ENCODE measurements at places on chromosomes 3 and 15.

- no peak for DNase-seq
These were observed 50.9 kb upstream of the ZDHHC23 start for GRCh38 chr3:113896930-113897329.

GRCh38 chr3:196335503-196335948, 2.7 kb downstream of the TM4SF19 start:
- no peak for DNase-seq

GRCh38 chr3:56836276-56837163, 34.8 kb upstream of the ARHGEF3 start:
- DNase-seq: no peak

GRCh38 chr15:74403991-74404563, 29.7 kb downstream of the SEMA7A start:
- peak; percentile 18 for DNase-seq

GRCh38 chr3:184752361-184752760, 40.5 kb upstream of the MAGEF1 start:
- no peak for DNase-seq

GRCh38 chr15:40398413-40398873, 7.2 kb upstream of the IVD start:
- no peak for DNase-seq

GRCh38 chr3:194549853-194550252, 63.1 kb upstream of the ATP13A3 start:
- no peak for DNase-seq

GRCh38 chr15:40042791-40043320, 3.9 kb upstream of the SRP14 start:
- no peak for DNase-seq

DNA sequence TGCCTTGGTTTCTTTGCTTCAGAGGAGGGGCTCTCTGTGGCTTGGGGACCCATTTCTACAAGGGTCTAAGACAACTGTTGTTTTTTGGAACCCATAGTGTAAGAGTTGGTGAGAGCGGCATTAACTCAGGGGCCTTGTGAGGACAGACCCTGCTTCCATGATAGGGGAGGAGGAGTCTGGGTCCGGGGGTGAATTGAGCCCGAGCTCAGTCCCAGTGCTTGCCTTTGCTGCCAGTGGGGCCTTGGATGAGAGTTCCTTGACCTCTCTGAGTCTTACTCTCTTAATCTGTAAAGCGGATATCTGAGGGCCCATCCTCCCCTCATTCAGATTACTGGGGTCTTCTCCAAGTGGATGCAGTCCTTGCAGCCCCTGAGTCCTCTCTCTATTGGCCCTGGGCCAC, 74.2 kb downstream of the EEFSEC start:
- DNase-seq: no peak

DNA sequence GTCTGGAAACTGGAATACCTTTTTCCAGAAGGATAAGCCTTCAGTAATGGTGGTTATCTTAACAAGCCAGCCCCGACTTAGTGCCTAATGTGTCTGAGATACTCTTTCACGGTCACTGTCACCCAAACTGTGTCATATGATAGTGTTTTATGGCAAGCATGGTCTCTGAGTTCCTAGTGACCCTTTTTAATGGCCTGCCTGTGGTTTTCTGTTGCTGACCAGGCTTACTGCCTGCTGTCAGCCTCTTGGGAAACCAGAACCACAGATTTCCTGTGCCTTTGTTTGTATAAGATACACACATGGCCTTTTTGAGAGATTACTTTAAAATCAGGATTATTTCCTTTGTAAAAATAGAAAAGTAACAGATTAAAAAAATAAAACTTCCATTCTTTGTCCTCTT, 22.4 kb downstream of the HPS3 start:
- DNase-seq: no peak

- DNase-seq: no peak
These were observed 62.5 kb downstream of the SPATA16 start for GRCh38 chr3:173078525-173078924.

DNA sequence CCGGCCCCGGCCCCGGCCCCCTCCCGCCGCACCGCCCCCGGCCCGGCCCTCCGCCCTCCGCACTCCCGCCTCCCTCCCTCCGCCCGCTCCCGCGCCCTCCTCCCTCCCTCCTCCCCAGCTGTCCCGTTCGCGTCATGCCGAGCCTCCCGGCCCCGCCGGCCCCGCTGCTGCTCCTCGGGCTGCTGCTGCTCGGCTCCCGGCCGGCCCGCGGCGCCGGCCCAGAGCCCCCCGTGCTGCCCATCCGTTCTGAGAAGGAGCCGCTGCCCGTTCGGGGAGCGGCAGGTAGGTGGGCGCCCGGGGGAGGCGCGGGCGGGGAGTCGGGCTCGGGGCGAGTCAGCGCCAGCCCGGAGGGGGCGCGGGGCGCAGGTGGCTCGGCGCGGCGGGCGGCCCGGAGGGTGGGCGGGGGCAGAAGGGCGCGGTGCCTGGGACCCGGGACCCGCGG, 352 bp downstream of the CHRD start:
- peak; percentile 41 for DNase-seq

GRCh38 chr3:159776779-159777178, 211.9 kb upstream of the IL12A start:
- DNase-seq: no peak

GRCh38 chr3:111852540-111852939, 6.5 kb upstream of the PHLDB2 start:
- DNase-seq: no peak

- DNase-seq: no peak
These were observed 96.9 kb upstream of the PFN2 start for GRCh38 chr3:150067561-150067960.

GRCh38 chr3:134892326-134892725, 97.3 kb downstream of the EPHB1 start:
- DNase-seq: no peak

DNA sequence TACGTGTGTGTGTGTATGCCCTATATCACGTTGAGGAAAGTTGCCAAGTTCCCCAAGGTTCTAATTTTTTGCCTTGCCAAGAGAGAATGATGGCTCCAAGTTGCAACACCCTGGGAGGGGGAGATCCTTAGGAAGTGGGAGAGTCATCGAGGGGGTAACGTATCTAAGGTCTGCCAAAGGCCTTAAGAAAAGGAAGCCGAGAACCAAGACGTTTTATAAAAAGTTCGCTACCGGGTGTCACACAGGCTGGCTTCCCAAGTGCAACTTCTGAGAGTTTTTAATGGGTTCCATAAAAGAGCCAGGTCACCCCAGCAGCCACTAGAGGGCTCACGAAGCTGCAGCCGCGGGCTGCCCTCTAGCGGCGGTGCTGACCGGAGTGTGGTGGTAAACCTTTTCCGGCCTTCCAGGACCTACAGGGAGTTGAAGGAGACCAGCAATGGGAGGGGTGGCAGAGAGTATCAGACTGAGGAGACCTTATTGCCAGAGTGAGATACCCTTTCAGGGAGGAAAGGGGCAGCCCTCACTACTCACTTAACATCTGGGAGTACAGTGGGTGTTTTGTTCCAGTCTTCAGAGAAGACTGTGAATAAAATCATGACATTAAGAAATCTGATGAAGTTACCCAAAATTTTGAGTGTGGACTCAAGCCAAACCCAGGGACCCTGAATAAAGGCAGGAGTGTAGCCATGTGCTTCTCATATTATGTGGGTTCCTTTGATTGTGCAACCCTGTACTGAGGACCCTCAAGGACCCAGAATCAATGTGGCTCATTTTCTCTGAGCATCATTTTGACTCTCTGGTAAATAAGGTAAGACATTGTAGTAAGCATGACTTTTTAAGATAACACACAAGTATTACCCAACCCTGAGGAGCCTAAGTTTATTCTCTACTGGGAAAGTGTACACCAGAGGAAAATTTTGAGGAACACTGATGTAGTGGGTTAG, 2.5 kb upstream of the RFX7 start:
- DNase-seq: peak; percentile 93

DNA sequence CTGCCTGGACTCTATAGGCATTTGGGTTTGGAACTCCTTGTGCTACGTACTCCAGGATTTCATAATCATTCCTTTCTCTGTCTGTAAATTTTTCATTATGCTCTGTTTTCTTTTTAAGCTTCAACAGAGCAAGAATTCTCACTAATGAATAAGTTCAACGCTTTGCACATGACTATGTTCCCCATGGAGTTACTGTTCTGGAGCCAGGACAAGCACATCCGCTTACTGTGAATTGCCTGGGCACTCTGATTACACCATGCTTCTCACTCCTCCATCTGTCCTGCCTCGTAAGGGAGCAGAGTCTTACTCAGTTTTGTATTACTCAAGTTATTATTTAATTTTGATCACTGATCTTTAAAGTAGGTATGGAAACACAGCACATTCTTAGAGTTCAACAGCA, 472.7 kb downstream of the RAP2B start:
- no peak for DNase-seq

DNA sequence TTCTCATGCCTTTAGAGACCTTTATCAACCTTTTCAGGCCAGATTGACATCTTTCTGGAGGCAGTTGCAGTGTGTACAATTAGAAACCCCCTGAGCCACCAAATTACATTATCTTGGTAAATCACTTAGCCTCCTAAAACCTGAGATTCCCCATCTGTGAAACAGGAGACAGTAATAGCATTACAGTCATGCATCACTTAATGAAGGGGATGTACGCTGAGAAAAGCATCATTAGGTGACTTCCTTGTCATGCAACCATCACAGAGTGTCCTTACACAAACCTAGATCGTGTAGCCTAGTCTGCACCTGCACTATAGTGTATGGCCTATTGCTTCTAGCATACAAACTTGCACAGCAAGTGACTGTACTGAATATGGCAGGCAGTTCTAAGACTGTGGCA, 400.8 kb upstream of the CNTN3 start:
- DNase-seq: no peak

GRCh38 chr3:4889896-4890295, 89.3 kb upstream of the BHLHE40 start:
- no peak for DNase-seq

DNA sequence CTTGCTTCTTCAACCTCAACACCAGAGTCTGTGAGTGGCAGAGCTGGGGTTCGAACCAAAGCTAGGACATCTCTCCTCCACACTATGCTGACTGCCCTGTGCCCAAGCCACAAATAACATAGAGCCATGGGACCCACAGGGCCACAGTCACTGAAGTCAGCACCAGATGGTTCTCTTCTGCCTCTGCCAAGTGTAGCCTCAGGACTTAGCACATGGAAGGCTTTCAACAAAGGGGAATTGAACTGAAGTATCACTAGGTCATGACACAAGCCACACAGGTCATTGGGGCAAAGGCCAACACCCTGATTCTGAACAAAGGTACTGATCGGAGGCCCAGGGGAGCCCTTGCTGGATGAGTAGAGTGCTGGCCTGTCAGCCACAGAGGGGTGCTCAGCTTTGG, 83.6 kb downstream of the BDH1 start:
- no peak for DNase-seq

DNA sequence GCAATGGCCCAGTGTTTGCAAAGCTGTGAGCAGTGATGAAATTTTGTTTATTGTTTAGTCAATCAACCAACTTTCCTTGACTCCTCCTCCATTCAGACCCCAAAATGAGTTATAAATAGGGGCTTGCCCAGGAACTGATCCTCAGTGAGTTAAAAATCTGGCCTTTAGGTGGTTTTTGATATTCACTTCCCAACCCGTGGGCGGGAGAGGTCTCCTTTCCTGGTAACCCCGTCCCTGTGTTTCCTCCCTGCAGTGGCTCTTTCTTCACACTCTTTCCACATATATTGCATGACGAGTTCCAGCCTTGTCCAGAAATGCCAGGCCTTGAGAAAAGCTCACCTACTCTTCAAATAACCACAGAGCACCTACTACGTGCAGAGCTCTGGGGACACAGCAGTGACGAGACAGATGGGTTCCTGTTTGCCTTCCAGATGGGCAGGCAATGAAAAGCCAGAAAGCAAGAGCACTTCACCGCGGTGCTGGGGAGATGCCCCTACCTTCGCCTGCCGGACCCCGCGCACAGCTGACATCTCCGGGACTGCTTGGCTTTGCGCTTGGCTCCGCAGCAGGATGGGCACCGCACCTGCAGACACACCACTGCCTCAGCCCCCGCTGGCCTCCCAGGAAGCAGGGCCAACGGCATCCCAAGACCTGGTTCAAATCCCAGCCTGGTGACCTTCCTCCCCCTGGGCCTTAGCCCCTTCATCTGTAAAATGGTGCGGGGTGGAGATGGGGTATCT, 17.2 kb downstream of the SSUH2 start:
- no peak for DNase-seq

GRCh38 chr3:72309661-72310418, 524.9 kb upstream of the PROK2 start:
- DNase-seq: no peak

DNA sequence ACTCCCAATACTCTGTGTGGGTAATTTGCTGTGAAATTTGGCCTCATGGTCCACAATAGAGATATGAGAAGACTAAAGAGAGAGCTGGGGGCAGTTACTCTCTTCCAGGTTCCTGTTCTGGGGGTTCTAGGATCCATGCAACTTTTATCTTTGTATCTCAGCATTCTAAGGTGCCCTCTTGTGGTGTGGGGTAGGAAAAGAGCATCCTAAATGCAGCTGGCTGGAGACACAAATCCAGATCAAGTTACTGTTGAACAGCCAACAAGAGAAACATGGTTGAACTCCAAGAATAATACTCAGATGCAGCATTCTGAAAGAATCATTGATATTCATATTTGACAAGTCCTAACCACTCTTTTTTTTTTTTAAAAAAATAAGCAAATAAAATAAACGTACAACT, 238.2 kb downstream of the GREM1 start:
- no peak for DNase-seq

DNA sequence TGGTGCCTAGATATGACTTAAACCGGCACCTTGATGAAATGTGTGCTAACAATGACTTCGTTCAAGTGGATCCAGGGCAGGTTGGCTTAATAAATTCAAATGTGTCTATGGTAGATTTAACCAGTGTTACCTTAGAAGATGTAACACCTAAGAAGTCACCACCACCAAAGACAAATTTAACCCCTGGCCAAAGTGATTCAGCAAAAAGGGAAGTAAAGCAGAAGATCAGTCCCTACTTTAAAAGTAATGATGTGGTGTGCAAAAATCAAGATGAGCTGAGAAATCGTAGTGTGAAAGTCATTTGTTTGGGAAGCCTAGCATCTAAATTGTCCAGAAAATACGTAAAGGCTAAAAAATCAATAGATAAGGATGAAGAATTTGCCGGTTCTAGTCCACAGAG, 1.1 kb downstream of the FAN1 start:
- DNase-seq: no peak

GRCh38 chr3:69997631-69998307, 1.8 kb upstream of the SAMMSON start:
- DNase-seq: no peak

GRCh38 chr15:28124841-28125240, 25.7 kb upstream of the OCA2 start:
- DNase-seq: no peak
